ENCODE measurements at places on chromosomes 2 and 18. TPM values are rescaled to one million over a fixed set of nuclear protein-coding genes. Genes with fewer than 3 reads are reported as not detected.

The CD226 gene
- total RNA-seq, result 0.32 TPM

The GAREM1 gene
- 0.63 TPM for total RNA-seq

The POTEJ gene
- 0.16 TPM for total RNA-seq

The SERPINB12 gene
- total RNA-seq, result not detected

Data from bladder microvascular endothelial cell (primary cell).